ENCODE measurements at places on chromosomes 1 and 21.

DNA sequence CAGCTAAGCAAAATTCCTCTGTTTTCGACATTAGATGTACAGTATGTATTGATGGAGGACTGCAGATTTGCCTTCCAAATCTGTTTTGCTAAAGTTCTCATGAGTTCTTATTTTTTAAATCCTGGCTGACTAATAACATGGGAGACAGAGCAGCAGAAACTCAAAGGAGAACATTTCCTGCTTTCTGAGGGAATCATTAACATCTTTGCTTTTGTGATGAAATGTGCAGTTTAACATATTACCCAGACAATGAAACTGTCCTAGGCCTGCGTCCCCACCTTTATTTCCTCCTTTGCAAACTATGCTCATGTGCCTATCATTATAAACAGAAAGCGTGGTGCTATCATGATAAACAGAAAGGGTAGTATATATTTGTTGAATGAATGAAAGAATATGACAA lies 149.9 kb downstream of the ZP4 start:
- no peak for DNase-seq

DNA sequence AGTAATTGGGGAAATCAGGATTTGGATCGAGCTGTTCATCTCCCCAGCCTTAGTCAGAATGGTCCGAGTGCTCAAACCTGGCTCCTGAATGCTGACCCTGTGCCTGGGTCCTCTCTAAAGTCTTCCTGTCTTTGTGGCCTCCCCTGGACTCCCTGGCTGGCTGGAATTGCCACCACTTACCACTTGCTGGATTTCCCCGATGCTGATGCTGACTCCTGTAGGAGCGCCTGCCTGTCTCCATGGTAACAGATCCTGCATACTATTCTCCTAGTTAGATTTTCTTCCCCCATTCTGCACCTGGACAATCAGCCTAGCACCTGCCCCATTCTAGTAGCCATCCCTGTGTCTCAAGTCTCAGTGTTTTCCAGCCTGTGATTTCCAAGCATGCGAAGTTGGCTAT lies 382.2 kb upstream of the ESRRG start:
- no peak for DNase-seq

DNA sequence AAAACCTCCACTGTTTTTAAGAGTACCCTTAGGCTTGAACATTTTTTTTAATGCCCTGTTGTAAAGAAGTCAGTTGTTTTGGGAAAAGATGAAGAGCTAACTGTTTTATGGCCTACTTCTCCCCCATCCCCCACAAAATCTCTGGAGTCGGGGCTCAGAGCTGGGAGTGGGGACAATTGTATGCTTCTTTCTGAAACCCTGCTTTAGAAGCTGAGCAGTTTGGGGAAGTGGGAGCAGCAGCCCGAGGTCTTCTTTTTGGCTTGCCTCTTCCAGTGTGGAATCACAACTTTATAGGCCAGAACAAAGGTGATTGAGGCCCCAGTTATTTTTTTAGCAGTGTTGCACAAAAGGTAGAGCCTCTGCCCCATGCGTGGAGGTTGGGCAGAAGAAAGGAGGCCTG lies 25.2 kb downstream of the PPP2R5A start:
- DNase-seq: no peak

- DNase-seq: no peak
Measured at GRCh38 chr1:157870490-157870889, 28.9 kb upstream of the CD5L start.

DNA sequence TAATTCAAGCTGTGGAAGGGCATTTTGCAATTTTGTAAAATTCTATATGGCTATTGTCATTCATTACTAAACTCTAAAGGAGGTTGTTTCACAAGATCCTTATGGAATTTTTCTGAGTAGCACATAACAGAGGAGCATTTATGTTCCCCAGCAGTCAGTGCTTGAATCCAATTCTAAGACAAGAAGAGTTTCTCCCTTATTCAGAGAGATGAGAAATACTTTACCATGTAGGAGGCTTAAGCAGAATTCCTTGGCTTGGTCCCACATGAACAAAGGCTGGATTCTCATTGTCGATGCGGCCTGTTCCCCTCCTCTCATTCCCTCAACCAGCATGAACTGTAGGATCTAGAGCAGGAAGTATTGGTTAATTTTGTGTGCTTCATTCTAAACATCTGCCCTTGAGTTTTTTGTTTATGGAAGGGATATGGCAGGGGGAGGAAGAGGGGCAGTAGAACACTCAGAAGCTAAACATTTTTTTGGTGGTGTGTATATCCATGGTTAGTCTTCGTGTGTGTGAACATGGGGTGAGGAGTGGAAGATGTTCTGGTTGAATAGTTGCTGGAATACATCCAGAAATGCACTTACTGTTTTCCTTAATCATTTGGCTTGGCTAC lies 74.3 kb downstream of the LAMC1 start:
- peak; percentile 39 for DNase-seq

DNA sequence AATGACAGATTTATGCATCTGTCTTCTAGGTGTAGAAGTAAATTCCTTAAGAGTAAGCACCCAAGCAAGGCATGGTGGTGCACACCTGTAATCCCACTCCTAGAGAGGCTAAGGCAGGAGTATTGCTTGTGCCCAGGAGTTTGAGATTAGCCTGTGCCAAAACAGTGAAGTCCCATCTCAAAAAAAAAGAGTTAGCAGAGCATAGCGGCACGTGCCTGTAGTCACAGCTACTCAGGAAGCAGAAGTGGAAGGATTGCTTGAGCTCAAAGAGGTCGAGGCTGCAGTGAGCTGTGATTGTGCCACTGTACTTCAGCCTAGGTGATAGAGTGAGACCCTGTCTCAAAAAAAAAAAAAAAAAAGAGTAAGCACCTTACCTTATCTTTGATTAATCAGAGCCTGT lies 15.1 kb upstream of the TIPRL start:
- no peak for DNase-seq

DNA sequence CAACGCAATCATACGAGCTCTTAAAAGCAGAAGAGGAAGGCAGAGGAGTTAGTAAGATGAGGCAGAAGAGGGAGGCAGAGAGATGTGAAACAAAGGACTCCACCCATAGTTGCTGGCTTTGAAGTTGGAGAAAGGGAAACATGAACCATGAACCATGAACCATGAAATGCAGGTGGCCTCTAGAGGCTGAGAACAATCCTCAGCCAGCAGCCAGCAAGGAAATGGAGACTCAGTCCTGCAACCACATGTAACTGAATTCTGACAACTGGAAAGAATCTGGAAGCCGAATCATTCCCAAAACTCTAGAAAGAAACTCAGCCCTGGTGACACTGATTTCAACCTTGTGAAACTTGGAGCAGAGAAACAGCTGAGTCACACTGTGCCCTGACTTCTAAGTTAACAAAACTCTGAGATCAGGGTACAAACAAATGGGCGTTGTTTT lies 10.1 kb downstream of the DIPK1A start:
- peak; percentile 76 for DNase-seq

GRCh38 chr21:15753741-15754140 lies 24.0 kb downstream of the USP25 start:
- no peak for DNase-seq

- peak; percentile 57 for DNase-seq
Measured at GRCh38 chr1:29129916-29130315, 6.2 kb upstream of the TMEM200B start.

GRCh38 chr1:200877839-200878551 lies 5.2 kb downstream of the GPR25 start:
- DNase-seq: no peak

- DNase-seq: no peak
Measured at GRCh38 chr1:175498002-175498401, 245.4 kb downstream of the TNR start.

DNA sequence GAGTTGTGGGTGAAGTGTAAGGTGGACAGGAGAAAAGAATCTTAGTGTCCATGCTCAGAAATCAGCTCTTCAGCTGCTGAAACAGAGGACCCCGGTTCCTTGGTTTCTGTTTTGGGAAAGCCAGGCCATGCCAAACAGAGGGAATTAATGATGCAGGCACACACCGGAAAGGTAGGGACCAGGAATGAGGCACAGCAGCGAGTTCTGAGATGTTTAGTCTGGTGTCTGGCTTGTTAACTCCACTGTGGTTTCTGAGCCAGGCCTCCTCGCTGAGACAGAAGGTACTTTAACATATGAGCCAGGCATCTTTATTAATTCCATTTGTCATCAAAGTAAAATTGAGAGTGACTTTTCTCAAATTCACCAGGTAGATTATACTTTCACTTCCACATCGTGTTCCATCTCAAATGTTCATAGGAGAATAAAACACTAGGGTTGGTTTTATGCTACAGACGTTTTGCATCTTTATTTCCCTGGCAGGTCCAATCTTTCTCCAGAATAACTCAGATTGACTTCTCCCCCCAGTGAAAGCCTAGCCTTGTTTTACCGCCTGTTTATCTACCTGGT lies 23.5 kb downstream of the LRRC8D start:
- peak; percentile 56 for DNase-seq

DNA sequence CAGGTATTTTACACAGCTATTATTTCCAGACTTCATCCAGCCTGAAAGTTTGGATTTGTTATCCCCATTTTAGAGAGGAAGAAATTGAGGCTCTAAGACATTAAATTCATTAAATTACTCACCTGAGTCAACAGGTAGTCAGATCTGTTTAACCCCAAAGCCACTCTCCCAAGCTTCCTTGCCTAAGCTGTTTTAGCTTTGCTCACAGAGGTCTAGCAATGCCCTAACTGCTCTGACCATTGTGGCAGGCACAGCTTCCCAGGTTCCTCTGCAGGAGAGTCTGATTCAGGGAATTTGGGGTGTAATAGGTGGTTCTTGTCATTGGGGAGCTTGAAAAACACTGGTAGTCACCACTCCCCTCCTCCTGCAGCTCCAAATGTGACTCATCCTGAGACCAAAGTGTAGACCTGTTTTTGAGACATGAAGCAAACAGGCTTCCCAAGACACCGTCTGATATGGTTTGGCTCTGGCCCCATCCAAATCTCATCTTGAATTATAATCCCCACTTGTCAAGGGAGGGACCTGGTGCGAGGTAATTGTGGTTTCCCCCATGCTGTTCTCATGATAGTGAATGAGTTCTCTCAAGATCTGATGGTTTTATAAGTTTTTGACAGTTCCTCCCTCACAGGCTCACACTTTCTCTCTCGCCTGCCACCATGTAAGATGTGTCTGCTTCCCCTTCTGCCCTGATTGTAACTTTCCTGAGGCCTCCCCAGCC lies 142.8 kb upstream of the DNAH14 start:
- DNase-seq: no peak

DNA sequence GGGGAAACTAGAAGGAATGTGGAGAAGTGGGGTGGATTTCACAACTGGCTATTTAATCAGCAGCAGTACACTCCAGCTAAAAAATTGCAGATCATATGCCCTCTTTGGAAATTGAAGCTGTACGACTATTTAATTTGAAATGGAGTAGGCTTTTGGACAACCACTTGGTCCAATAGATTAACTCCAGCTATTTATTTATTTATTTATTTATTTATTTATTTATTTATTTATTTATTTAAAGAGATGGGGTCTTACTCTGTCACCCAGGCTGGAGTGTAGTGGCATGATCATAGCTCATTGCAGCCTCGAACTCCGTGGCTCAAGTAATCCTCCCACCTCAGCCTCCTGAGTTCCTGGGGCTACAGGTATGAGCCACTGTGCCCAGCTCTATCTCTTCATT lies 312.3 kb downstream of the KCNH1 start:
- DNase-seq: no peak

DNA sequence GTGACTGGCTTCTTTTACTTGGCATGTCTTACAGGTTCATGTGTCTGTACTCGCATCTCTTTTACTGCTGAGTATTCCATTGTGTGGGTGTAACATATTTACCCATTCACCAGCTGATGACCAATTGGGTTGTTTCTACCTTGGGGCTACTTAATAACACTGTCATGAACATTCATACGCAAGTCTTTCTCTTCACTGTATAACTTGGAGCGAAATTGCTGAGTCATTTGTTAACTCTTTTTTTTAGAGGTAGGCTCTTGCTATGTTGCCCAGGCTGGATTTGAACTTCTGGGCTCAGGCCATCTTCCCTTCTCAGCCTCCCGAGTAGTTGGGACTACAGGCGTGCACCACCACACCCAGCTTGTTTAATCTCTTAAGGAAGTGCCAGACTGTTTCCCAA lies 6.5 kb downstream of the PYCR2 start:
- peak; percentile 27 for DNase-seq

DNA sequence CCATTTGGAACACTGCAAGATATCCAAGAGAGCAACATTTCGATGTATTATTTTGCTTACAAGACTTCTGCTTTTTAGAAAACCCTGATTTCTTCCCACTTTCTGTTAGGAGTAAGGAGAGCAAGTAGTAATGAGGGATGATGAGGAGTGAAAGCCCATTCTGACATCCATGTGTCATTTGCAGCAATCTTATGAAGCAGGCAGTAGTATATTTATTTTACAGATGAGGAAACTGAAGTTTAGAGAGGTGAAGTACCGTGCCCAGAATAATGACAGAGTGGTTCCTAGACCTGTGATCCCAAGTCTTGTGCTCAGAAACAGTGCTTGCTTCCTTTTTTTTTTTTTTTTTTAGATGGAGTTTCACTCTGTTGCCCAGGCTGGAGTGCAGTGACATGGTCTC lies 7.1 kb upstream of the ZSCAN20 start:
- DNase-seq: no peak

- peak; percentile 92 for DNase-seq
Measured at GRCh38 chr1:10210841-10211804, 753 bp downstream of the KIF1B start.

DNA sequence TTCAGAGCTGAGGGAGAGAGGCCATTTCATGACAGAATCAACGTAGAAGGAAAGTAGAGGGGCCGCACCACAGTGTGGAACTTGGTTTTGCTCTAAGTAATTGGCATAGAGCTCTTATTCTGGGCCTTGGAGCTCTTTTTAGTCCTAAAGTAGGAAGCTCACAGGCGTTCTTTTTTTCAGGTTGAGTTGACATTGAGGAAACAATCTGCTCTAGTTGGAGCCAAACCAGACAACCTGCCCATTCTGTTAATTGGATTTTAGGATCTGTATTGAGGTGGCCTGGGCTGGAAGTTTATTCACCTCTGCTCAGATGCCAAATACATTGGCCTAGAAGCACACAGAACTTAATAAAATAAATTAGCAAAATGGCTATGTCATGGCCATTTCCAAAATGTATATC lies 1093.9 kb downstream of the ADGRL2 start:
- no peak for DNase-seq

DNA sequence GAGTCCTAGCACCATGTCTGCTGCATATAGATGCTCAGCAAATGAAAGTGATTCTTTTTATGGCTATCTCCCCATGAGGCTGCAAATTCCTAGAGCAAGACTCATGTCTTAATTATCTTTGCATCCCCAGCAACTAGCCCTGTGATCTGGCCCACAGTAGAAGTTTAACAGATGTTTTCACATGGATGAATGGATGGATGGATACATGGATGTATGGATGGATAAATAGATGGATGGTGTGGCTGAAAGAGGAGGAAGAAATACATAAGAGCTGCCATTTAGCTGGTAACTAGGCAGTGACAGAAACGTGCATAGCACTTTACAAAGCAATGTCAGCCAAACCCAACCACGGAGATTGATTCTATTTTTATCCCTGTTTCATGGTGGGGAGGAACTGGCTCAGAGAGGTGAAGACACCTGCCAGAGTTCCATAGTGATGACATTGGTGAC lies 32.7 kb upstream of the ZBTB40 start:
- peak; percentile 45 for DNase-seq

- no peak for DNase-seq
Measured at GRCh38 chr1:180237869-180238476, 7.9 kb downstream of the LHX4 start.

All from ELR (cell line).